ENCODE measurements at places on chromosomes 4 and X. TPM values are rescaled to one million over a fixed set of nuclear protein-coding genes. Genes with fewer than 3 reads are reported as not detected.

ARSJ gene
- 1.6 TPM for polyA plus RNA-seq

NEUROG2 gene
- polyA plus RNA-seq, result 4.1 TPM

ZNF630 gene
- polyA plus RNA-seq, result 2.0 TPM

DSPP gene
- not detected for polyA plus RNA-seq

PNMA3 gene
- polyA plus RNA-seq, result 26.2 TPM

AFP gene
- polyA plus RNA-seq, result 0.16 TPM

TRIM61 gene
- polyA plus RNA-seq, result 12.9 TPM

CDS1 gene
- polyA plus RNA-seq, result 13.5 TPM

CXXC4 gene
- 3.7 TPM for polyA plus RNA-seq

RHOXF2B gene
- 0.79 TPM for polyA plus RNA-seq

SNX25 gene
- 20.2 TPM for polyA plus RNA-seq

SYP gene
- polyA plus RNA-seq, result 2.5 TPM

GK gene
- polyA plus RNA-seq, result 10.5 TPM

DMD gene
- 11.3 TPM for polyA plus RNA-seq

CCDC160 gene
- 0.41 TPM for polyA plus RNA-seq

LPAR4 gene
- not detected for polyA plus RNA-seq

GLUD2 gene
- polyA plus RNA-seq, result 68.5 TPM

OPN1LW gene
- polyA plus RNA-seq, result not detected

TCEAL5 gene
- polyA plus RNA-seq, result 77.5 TPM

ADAM29 gene
- polyA plus RNA-seq, result 100 TPM

MAP7D2 gene
- polyA plus RNA-seq, result 37.9 TPM

FAM9C gene
- 4.7 TPM for polyA plus RNA-seq

TMPRSS11A gene
- 0.70 TPM for polyA plus RNA-seq

TCEAL7 gene
- 3.9 TPM for polyA plus RNA-seq

BGN gene
- 174 TPM for polyA plus RNA-seq

GALNT7 gene
- polyA plus RNA-seq, result 18.0 TPM

ANOS1 gene
- 12.3 TPM for polyA plus RNA-seq

SHROOM3 gene
- polyA plus RNA-seq, result 3.9 TPM

KANTR gene
- 3.0 TPM for polyA plus RNA-seq

FAM149A gene
- polyA plus RNA-seq, result 13.8 TPM

ENOX2 gene
- polyA plus RNA-seq, result 20.1 TPM

KLHL34 gene
- polyA plus RNA-seq, result 0.16 TPM

NOA1 gene
- polyA plus RNA-seq, result 13.7 TPM

MSMO1 gene
- polyA plus RNA-seq, result 60.9 TPM

TRPC3 gene
- 0.57 TPM for polyA plus RNA-seq

SLC49A3 gene
- 23.5 TPM for polyA plus RNA-seq

EDNRA gene
- polyA plus RNA-seq, result 14.1 TPM

FHL1 gene
- polyA plus RNA-seq, result 211 TPM

SMIM10 gene
- 12.0 TPM for polyA plus RNA-seq

TMPRSS11F gene
- 0.58 TPM for polyA plus RNA-seq

NEXMIF gene
- 0.47 TPM for polyA plus RNA-seq

WAS gene
- polyA plus RNA-seq, result 4.7 TPM

SHOX gene
- not detected for polyA plus RNA-seq

MAGEA3 gene
- polyA plus RNA-seq, result 16.1 TPM

MAGEB10 gene
- 5.7 TPM for polyA plus RNA-seq

UXT gene
- 79.9 TPM for polyA plus RNA-seq

NXF2 gene
- polyA plus RNA-seq, result 16.9 TPM
